ENCODE measurements at places on chromosomes 12 and 14. TPM values are rescaled to one million over a fixed set of nuclear protein-coding genes. Genes with fewer than 3 reads are reported as not detected.

- no peak for DNase-seq
These were observed 46.3 kb upstream of the HECTD1 start for GRCh38 chr14:31253746-31254471.

GRCh38 chr12:41223600-41223999, 35.5 kb downstream of the PDZRN4 start:
- DNase-seq = no peak

GRCh38 chr12:69610729-69611128, at the start of gene LRRC10:
Gene LRRC10, minus strand, starts transcription at chr12:69610907. Its CDS starts 69 bp downstream, at chr12:69610838.
- DNase-seq = no peak

GRCh38 chr14:104169005-104169698, 30.8 kb downstream of the KIF26A start:
- DNase-seq = no peak

DNA sequence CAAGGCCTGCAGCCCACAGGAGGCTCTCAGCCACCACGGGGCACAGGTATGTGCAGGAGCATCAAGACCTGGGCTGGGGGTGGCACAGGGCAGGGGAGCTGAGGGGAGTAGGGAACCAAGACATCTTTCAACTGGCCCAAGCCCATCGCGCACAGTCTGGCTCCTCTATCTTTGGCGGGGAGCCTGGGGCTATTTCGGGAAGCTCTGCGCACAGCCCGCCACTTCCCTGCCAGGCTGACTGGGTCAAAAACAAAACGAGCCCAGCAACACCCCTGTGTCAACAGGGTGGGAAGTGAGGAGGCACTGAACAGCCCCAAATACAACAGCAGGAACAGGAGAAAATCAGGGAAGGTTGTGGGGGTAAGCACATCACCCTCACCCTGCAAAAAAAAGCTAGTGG, 83.9 kb downstream of the ARL6IP4 start:
- no peak for DNase-seq

DNA sequence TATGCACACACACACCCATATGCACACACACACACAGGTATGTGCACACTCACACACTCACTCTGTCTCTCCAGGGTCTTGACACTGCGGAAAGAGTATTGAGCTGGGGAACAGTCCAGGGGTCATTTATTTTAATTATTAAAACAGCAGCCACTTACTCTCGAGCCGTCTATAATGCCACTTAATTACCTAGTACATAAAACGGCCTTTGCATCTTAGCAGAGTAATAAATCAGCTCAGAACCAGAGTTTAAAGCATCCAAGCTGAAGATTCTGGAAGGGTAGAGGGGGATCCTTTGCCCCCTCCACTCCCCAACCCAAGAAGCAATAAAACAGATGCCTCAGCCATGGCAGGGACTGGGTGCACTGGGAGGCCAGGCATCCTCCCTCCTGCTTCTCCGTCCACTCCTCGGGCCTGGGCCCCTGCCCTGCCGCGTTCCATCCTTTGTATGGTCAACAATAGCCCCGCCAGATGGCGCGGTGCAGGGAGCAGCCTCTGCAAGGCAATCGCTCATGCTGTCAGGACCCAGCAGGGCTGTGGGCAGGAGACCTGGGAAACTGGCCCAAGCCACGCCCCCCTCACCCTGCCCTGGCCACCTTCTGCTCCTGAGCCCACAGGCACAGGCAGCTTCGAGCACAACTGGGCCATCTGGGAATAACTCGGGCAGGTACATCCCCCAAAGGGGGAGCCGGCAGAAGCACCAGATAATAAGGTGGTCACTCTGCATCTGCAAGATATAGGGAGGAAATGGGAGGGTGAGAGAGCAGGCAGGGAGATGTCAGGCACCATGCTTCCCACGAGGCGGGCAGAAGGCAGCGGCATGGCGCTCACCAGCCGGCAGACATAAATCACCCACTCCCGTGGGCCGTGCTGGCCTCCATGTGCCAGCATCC, 40.9 kb downstream of the CCDC85C start:
- peak; percentile 60 for DNase-seq

Gene PSMB11
- not detected for total RNA-seq

- peak; percentile 94 for DNase-seq
These were observed 59.5 kb downstream of the EMP1 start for GRCh38 chr12:13255792-13256691.

GRCh38 chr12:83920821-83921547, 991.6 kb downstream of the SLC6A15 start:
- DNase-seq = no peak

GRCh38 chr14:100786131-100786530, 39.8 kb upstream of the MEG3 start:
- DNase-seq = peak; percentile 29

- DNase-seq = peak; percentile 74
These were observed 104.7 kb upstream of the SLCO1B1 start for GRCh38 chr12:21026302-21026701.

DNA sequence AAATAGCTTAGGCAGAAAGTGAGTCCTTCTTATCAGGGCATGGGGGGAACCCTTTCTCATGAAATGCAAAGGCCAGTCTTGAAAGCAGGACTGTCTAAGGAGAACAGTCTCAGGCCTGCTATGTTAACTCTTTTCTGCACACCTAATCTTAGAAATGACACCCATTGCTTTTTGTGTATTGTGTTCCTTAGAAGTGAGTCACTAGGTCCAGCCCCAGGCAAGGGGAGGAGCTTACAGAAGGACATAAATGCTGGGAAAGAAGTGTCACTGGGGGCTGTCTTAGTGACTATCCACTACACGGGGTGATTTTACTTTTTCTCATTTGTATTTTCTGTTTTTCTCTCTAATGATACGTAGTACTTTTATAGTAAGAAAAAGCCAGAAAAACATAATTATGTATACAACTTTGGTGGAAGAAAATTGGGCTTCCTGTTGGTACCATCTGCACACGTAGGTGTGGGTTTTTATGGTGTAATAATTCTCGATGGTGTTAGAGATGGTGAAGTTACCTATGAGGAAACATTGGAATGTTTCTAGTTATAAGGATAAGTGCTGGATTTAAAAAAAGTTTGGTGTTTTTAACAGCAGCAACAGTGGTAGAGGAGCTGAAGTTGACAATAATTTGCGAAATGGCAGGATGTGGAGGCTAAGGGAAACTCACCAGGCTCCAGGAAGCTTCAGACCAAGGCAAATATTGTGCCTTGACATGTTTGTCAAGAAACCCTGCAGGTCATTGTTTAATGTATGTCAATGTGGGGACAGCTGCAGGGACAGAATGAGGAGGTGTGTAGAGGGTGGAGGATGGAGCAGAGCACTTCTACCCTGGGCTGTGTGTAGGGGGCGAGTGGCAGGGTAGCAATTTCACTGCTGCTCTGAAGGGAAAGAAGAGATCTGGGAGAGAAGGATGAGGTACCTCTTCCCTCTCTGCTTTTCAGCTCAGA, 214.9 kb downstream of the KTN1 start:
- DNase-seq = peak; percentile 64

GRCh38 chr14:99245564-99246511, 26.2 kb downstream of the BCL11B start:
- DNase-seq = no peak

Gene PDZRN4
- total RNA-seq = not detected

DNA sequence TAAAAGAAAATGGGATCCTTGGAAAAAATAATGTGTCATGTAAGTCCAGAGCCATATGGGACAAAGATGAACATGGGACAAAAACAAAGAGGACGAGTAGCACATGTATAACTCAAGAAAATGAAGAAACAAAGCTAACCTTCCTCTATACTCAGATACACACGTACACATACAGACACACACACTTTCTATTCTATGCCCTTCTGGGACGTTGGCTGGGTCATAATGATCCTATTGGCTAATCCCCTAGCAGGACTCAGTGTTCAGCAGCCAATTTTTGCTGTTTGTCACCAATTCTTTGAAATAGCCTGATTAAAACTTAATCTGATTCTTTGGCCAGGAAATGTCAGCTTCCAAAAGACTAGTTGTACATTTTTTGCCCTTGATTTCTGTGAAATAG, 189.4 kb upstream of the FOXG1 start:
- no peak for DNase-seq

DNA sequence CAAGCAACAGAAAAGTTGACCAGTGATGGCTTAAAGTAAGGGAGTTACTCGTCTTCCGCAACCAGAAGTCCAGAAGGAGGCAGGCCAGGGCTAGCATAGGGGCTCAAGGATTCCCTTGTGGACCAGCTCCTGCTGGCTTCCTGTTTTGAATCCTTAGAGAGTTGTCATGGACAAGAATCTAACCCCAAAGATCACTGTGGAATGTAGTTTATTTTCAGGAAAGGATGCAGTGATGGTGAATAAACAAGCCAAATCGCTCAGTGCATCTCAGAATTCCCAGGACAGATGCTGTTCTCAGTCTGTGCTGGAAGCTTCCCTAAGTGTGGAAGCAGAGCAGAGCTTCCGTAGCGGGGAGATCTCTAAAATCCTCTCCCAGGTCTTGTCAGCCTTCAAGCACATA, 311.3 kb downstream of the C12orf75 start:
- no peak for DNase-seq

- DNase-seq = no peak
These were observed 79.4 kb downstream of the LIN7A start for GRCh38 chr12:80858356-80858755.

Gene KRT75
- not detected for total RNA-seq
